ENCODE measurements at places on chromosomes 2 and 18. TPM values are rescaled to one million over a fixed set of nuclear protein-coding genes. Genes with fewer than 3 reads are reported as not detected.

GRCh38 chr18:68263481-68263880, 451.4 kb downstream of the TMX3 start:
- H3K4me1 ChIP-seq = no peaks in the 10 kb centered on the region
- no peaks in the 10 kb centered on the region for H3K36me3 ChIP-seq
- no peak for DNase-seq
- no peak overlapping the region for H3K27ac ChIP-seq
- no peaks in the 10 kb centered on the region for H3K27me3 ChIP-seq

DNA sequence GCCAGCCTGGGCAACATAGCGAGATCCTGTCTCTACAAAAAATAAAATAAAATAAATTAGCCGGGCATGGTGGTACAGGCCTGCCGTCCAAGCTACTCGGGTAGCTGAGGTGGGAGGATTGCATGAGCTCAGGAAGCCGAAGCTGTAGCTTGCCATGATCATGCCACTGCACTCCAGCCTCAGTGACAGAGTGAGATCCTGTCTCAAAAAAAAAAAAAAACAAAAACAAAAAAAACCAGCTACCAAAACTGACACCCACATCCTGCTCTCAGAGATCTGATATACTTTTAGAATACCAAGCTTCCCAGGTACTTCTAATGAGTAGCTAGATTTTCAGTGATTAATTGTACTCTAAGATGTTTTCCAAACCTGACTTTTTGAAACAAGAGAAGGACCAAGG, 74.0 kb downstream of the TTC27 start:
- DNase-seq = no peak
- peaks cover 18% of the 10 kb centered on the region for H3K36me3 ChIP-seq
- no peak overlapping the region for H3K4me3 ChIP-seq
- H3K27ac ChIP-seq = no peak overlapping the region
- no peaks in the 10 kb centered on the region for H3K4me1 ChIP-seq

DNA sequence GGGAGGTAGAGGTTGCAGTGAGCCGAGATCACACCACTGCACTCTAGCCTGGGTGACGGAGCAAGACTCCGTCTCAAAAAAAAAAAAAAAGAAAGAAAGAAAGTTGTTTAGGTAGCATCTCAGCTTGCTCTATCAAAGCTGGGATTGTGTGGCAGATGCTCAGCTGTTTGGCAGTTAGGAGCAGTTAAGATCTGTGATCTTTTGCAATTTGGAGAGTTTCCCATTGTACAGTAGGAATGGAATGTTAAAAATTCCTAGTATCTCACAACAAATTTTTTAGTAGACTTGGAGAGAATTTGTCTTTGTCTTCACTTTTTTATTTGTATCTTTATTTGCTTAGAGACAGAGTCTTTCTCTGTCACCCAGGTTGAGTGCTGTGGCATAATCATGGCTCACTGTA, 122.9 kb upstream of the UNC80 start:
- H3K4me3 ChIP-seq = no peak overlapping the region
- no peak overlapping the region for H3K27ac ChIP-seq
- no peaks in the 10 kb centered on the region for H3K27me3 ChIP-seq
- no peaks in the 10 kb centered on the region for H3K4me1 ChIP-seq
- no peak for DNase-seq
- H3K36me3 ChIP-seq = no peaks in the 10 kb centered on the region

GRCh38 chr2:187615364-187615763, 61.1 kb upstream of the TFPI start:
- H3K27me3 ChIP-seq = no peaks in the 10 kb centered on the region
- DNase-seq = no peak
- H3K36me3 ChIP-seq = no peaks in the 10 kb centered on the region
- H3K4me1 ChIP-seq = no peaks in the 10 kb centered on the region
- H3K27ac ChIP-seq = no peak overlapping the region
- no peak overlapping the region for H3K4me3 ChIP-seq

DNA sequence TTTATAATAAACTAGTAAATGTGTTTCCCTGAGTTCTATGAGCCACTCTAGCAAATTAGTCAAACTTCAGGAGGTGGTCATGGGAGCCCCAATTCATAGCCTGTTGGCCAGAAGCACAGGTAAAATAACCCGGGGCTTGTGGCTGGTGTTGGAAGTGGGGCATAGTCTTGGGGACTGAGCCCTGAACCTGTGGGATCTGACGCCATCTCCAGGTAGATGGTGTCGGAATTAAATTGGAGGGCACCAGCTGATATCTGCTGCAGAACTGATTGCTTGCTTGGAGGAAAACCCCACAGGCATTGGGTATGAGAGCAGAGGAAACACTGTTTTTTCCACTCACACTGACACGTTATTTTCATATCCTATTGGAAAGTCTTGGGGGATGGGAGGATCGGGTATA, 14.1 kb downstream of the NMS start:
- H3K27me3 ChIP-seq = no peaks in the 10 kb centered on the region
- H3K27ac ChIP-seq = no peak overlapping the region
- H3K36me3 ChIP-seq = no peaks in the 10 kb centered on the region

DNA sequence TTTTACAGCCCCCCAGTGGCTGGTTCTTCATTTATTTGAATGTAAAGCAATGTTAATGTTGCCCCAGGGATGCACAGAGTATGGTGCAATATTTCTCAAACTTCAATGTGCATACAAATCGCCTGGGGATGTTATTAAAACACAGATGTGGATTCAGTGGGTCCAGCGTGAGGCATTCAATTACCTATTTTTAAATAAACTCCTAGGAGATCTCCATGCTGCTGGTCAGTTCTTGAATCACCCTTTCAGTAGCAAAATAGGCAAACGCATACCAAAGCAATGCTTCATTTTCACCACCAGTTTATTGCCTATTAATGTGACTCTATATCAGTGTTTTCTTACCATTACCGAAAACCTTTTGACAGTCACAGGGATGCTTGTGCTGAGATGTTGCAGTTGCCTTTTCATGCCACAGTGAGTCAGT, 530.7 kb downstream of the CBLN2 start:
- DNase-seq = no peak
- H3K27ac ChIP-seq = no peak overlapping the region
- no peaks in the 10 kb centered on the region for H3K27me3 ChIP-seq
- H3K4me3 ChIP-seq = no peak overlapping the region
- no peaks in the 10 kb centered on the region for H3K36me3 ChIP-seq

- no peak for DNase-seq
- no peaks in the 10 kb centered on the region for H3K4me1 ChIP-seq
- no peak overlapping the region for H3K4me3 ChIP-seq
- no peaks in the 10 kb centered on the region for H3K27me3 ChIP-seq
- no peak overlapping the region for H3K27ac ChIP-seq
These were observed 26.5 kb upstream of the C2orf74 start for GRCh38 chr2:61135510-61135909.

GRCh38 chr2:14951569-14952285, 319.2 kb downstream of the LRATD1 start:
- H3K27ac ChIP-seq = no peak overlapping the region
- no peaks in the 10 kb centered on the region for H3K36me3 ChIP-seq
- H3K4me1 ChIP-seq = no peaks in the 10 kb centered on the region
- no peaks in the 10 kb centered on the region for H3K27me3 ChIP-seq

DNA sequence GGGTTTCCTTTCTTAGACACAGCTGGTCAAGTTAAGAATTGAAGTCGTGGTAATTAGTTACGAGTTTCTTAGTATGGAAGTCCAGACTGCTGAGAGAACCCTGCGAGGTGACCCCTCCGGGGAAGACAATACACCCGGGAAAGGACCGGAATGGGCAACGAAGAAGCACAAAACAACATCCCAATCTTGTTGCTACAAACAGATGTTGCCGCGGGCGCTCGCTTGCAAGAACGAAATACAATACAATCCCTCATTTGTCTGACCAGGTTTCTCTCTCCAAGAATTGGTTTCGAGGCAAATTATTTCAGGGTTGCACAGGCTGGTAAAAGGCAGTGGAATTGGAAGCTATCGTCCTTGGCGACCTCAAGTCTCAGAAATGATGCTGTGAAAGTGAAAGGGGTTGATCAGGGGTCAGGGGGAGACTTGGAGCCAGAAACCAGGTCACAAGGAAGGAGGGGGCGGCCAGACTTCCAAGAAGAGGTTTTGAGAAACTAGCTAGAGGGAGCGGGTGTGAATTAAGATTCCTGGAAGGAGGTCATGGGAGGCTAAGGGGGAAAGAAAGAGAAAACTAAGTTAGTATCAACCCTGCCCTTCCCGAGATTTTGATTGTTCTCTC, 401.9 kb downstream of the HRH4 start:
- no peaks in the 10 kb centered on the region for H3K36me3 ChIP-seq
- DNase-seq = no peak
- no peaks in the 10 kb centered on the region for H3K27me3 ChIP-seq
- H3K27ac ChIP-seq = no peak overlapping the region
- H3K4me3 ChIP-seq = no peak overlapping the region

- no peaks in the 10 kb centered on the region for H3K27me3 ChIP-seq
- no peak for DNase-seq
- no peaks in the 10 kb centered on the region for H3K4me1 ChIP-seq
- H3K4me3 ChIP-seq = no peak overlapping the region
- H3K27ac ChIP-seq = no peak overlapping the region
- H3K36me3 ChIP-seq = no peaks in the 10 kb centered on the region
These were observed 246.1 kb upstream of the ST6GAL2 start for GRCh38 chr2:107132070-107132469.

DNA sequence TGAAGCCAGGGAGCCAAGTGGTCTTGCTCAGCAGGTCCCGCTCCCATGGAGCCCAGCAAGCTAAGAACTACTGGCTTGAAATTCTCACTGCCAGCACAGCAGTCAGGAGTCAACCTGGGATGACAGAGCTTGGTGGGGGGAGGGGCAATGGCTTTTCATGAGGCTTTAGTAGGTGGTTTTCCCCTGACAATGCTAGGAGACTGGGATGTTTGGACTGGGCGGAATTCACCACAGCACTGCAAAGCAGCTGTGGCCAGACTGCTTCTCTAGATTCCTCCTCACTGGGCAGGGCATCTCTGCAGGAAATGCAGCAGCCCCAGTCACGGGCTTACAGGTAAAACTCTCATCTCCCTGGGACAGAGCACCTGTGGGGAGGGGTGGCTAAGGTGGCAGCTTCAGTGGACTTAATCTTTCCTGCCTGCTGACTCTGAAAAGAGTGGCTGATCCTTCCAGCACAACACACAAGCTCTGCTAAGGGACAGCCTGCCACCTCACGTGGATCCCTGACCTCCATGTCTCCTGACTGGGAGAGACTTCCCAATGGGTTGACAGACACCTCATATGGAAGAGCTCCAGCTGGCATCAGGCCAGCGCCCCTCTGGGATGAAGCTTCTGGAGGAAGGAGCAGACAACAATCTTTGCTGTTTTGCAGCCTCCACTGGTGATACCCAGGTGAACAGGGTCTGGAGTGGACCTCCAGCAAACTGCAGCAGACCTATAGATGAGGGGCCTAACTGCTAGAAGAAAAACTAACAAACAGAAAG, 349.7 kb upstream of the ST6GAL2 start:
- H3K4me1 ChIP-seq = no peaks in the 10 kb centered on the region
- no peak for DNase-seq
- no peaks in the 10 kb centered on the region for H3K36me3 ChIP-seq
- H3K27ac ChIP-seq = no peak overlapping the region
- no peaks in the 10 kb centered on the region for H3K27me3 ChIP-seq

DNA sequence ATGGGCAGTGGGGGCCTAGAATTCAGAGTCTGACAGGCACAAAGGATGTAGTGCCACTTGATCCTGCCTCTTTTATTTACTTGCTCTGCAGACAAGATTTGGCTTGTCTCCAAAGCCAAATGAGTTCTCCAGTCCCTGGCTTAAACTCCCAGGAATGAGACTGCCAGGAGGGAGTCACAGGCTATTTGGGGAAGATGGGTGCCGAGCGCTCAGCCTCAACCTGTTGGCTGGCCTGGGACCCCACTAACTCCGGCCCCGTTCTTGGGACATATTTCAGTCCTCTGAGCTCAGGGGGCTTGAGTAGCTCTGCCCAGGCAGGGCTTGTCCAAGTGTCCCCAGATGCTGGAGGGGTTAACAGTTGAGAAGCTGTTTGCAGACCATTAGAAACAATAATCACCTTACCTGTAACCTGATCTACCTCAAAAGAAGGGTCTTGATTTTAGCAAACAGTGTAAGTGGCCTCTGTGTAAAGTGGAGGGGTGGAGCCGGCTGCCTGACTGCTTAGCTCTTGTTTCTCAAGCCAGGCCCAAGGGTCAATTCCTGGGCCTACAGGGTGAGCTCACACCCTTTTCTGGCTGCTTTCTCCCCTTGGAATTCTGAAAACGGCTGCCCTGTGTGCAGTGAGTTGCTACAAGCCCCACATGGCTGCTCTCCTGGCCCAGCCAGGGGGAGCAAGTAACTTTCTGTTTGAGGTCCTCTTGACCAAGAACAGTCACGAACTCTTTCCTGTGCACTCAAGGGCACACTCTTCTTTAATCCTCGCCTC, 27.1 kb upstream of the FZD5 start:
- no peaks in the 10 kb centered on the region for H3K4me1 ChIP-seq
- no peaks in the 10 kb centered on the region for H3K27me3 ChIP-seq
- H3K36me3 ChIP-seq = no peaks in the 10 kb centered on the region
- peak; percentile 82 for DNase-seq

- no peaks in the 10 kb centered on the region for H3K4me1 ChIP-seq
- no peaks in the 10 kb centered on the region for H3K36me3 ChIP-seq
- DNase-seq = no peak
- no peak overlapping the region for H3K27ac ChIP-seq
- H3K4me3 ChIP-seq = no peak overlapping the region
These were observed 264.0 kb upstream of the FBXO11 start for GRCh38 chr2:48170281-48170680.

GRCh38 chr2:229124136-229124535, 147.0 kb downstream of the PID1 start:
- no peak overlapping the region for H3K27ac ChIP-seq
- no peaks in the 10 kb centered on the region for H3K36me3 ChIP-seq
- H3K4me3 ChIP-seq = no peak overlapping the region
- H3K4me1 ChIP-seq = no peaks in the 10 kb centered on the region

The MEP1B gene
- not detected for total RNA-seq

The CD207 gene
- total RNA-seq = 3.0 TPM

The XIRP2 gene
- total RNA-seq = 0.18 TPM

The NEURL3 gene
- 0.27 TPM for total RNA-seq

The SPAG16 gene
- 16.7 TPM for total RNA-seq

The EMILIN2 gene
- total RNA-seq = 51.5 TPM

The GNAL gene
- total RNA-seq = 5.6 TPM

The GKN2 gene
- total RNA-seq = 53.3 TPM

The COMMD1 gene
- 26.6 TPM for total RNA-seq
